ENCODE measurements at places on chromosomes 7 and 10.
A peak's percentile ranks its signal among the peaks of the same experiment; 100 is the strongest.

DNA sequence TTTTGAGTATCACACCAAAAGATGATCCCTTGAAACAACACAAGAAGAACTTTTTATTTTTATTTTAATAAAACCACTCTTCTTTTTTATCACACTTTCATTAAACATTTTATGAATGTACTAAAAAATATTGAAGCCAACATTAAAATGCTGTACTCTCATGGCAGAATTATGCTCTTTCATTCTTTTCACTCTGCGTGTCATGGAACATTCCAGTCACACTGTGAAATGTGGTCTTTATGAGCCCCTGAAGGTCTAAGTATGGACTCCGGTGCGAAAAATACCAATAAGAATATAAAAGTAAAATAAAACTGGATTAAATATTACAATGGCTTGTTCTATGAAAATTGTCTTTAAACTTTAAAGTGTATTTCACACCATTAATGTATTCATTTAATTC is 148.4 kb downstream of the TMEM26 start:
- no peak for DNase-seq

GRCh38 chr10:131576341-131577177 is 265.0 kb upstream of the TCERG1L start:
- no peak for DNase-seq

- no peak for DNase-seq
Observed at GRCh38 chr7:1939434-1940401, 269.6 kb downstream of the ELFN1 start.

DNA sequence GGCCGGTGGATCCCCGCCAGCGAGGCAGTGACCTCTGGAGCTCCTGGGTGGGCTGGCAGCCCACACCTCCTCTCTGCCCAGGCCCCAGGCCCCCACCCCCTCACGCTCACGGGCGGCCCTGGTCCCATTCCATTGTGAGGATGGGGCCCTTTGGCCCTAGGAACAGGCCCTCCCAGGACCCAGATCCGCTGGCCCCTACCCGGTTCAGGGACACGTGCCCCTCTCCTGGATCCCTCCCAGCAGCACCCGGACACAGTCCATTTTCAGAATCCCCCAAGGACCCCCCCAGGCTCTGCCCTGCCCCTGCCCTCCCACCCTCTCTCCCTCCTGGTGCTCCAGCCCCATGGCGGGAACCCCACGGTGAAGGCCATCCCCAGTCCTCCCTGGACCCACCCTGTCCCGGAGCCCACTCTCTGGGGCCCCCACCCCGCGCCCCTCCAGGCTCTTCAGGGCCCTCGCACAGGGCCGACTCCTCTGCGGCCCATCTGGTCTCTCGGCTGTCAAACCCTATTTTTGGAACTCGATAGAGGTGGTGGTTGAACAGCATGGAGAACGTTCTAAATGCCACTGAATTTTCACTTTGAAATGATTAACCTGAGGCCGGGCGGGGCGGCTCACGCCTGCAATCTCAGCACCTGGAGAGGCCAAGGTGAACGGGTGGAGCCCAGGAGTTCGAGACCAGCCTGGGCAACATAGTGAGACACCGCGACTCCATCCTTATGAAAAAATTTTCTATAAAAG is 8.1 kb downstream of the ADAP1 start:
- no peak for DNase-seq

DNA sequence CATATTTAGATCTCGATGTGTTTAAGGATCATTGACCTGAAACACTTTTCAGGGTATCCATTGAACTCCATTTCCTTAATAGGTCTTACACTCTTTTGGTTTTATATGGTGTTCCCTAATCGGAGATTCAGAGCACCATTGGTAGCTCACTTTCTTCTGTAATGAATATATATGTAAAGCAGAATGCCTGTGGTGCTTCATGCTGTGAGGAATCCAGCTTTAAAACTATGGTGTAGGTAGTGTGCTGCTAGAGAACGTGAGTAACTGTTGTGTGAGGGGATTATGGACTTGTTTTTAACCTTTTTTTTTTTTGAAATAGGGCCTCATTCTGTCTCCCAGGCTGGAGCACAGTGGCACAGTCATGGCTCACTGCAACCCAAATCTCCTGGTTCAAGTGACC is 376.9 kb upstream of the LRGUK start:
- DNase-seq, result no peak

- peak; percentile 20 for DNase-seq
Observed at GRCh38 chr7:154928136-154929005, 74.6 kb downstream of the PAXIP1 start.

- no peak for DNase-seq
Observed at GRCh38 chr7:11988186-11988585, 156.2 kb upstream of the THSD7A start.
